Stimulated activated CD4-positive, alpha-beta T cell treated with anti-CD3 and anti-CD28 coated beads, Interleukin-15, amount 100 ng/mL, for 1 hour (primary cell): ENCODE measurements at places on chromosomes 6 and 20.

GRCh38 chr20:34689486-34689885 is 12.6 kb upstream of the PIGU start:
- no peak for DNase-seq

- no peak for DNase-seq
These were observed 26.2 kb downstream of the ATXN1 start for GRCh38 chr6:16735014-16735413.

GRCh38 chr6:45118754-45119153 is 209.4 kb upstream of the RUNX2 start:
- DNase-seq = no peak

DNA sequence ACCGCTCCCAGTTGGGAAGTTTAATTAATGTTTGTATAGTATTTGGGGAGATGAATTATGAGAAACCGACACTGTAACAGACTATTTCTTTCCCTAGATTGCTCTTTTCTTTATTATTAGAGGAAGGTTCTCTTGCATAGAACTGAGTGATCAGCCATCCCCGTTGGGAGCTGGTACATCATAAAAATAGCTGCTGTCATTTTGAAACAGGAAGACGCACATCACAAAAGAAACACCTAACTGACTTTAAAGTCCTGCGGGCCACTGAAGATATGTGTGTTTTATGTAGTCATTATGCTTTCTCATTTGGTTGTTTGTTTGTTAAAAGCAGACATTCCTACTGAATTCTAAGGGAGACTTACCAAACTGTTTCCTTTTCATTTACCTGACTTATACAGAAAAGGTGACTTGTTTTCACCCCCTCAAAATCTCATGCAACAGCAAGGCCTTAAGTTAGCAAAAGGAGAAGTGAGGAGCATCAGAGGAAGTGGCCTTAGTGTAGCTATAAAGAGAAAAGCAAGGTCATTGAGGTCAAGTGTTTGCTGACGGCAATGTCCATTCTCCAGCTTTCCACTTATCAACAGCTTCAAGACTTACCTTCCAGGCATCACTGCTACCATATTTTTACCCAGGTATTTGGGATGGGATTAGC is 91.0 kb downstream of the PKHD1 start:
- DNase-seq = no peak

DNA sequence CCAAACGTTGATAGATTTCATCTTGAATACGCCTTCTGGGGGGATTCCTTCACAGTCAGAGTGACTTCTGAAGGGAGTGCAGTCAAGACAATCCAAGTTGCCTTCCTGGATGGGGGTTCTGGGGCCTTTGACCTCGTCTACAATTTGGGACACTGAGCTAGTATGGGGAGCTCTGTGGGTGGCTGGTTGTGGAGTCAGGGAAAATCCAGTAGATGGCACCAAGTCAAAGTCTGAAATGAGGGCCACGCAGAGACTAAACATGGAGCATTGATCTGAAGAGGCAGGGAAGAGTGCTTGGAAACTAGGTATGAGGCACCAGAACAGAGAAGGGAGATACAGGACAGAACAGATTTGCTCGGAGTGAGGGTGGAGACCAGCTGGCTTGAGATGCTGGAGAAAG is 43.6 kb upstream of the CCN6 start:
- no peak for DNase-seq

DNA sequence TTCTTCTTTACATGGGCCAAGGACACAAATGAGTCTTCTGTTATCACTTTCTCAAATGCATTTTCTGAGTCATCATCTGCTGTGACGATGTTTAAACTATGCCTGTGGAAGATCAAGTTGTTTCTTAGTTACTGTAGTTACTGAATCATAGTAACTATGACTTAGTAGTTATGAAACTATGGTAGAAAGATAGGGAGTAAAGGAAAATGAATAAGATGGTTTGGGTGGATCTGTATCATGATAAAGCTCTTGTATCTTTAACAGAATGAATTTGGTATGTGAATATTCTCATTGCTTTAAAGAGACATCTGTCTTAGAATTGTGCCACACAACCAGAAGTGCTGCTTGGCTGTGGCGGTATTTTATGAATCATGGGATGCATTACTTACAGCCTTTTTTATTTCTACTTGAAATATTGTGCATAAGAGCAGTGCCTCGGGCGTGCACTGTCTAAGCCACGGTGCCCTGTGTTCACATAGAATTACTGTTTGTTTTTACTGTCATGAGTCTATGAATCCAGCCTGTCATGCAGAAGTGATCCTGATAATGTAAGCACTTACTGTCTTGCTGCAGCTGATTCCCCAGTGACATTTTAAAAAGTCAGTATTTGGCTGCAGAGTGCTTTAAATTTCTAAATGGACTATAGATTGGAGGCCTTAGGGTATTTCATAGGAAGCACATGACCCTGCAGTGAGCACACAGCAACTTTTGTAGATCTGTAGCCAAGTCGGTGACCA is 215.2 kb downstream of the TMEM242 start:
- no peak for DNase-seq

GRCh38 chr6:37212268-37212667 is 42.3 kb downstream of the PIM1 start:
- DNase-seq = no peak
